ENCODE measurements at places on chromosomes 7 and 10. TPM values are rescaled to one million over a fixed set of nuclear protein-coding genes. Genes with fewer than 3 reads are reported as not detected.

- no peaks in the 10 kb centered on the region for H3K36me3 ChIP-seq
- H3K4me1 ChIP-seq = no peaks in the 10 kb centered on the region
- peaks cover 5% of the 10 kb centered on the region for H3K27me3 ChIP-seq
- no peak overlapping the region for H3K27ac ChIP-seq
Measured at GRCh38 chr10:28375399-28376354, 72.8 kb upstream of the MPP7 start.

The NPFFR1 gene
- 0.05 TPM for total RNA-seq

The PLEKHS1 gene
- 4.9 TPM for total RNA-seq

- no peaks in the 10 kb centered on the region for H3K36me3 ChIP-seq
- DNase-seq = no peak
- H3K4me3 ChIP-seq = no peak overlapping the region
- H3K4me1 ChIP-seq = no peaks in the 10 kb centered on the region
- H3K27ac ChIP-seq = no peak overlapping the region
Measured at GRCh38 chr10:98517672-98518071, 70.9 kb upstream of the HPS1 start.

The SPDYE9 gene
- not detected for total RNA-seq

The GDF10 gene
- total RNA-seq = not detected

DNA sequence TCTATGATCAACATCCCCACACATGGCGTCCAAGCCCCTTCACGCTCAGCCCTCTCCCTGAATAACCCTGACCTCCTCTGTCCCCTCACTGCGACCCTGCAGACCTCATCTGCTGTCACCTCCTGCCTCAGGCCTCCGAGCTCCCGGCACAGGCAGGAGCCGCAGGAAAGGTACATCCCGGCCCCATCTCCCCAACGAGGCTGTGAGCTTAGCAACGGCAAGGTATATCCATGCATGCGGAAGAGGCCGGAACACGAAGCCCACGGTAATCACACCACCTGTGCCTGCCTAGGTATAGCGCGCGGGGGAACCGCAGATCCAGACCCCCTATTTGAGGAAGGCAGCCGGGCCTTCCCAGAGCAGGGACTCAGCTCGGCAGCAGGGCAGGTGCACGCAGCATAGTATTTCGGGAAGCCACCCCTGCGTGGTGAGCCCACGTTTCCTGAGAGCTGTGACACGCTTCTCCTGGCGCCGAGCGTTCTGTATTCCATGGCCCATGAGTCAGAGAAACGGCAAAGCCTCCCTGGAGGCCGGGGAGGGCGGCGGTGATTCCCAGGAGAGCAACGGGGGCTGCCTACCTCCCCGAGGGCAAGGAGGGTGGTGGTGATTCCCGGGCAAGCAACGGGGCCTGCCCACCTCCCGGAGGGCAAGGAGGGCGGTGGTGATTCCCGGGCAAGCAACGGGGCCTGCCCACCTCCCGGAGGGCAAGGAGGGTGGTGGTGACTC is 50.1 kb upstream of the DNAAF5 start:
- H3K27ac ChIP-seq = no peak overlapping the region
- no peaks in the 10 kb centered on the region for H3K4me1 ChIP-seq
- no peak for DNase-seq
